ENCODE measurements at places on chromosomes 5 and 9.

DNA sequence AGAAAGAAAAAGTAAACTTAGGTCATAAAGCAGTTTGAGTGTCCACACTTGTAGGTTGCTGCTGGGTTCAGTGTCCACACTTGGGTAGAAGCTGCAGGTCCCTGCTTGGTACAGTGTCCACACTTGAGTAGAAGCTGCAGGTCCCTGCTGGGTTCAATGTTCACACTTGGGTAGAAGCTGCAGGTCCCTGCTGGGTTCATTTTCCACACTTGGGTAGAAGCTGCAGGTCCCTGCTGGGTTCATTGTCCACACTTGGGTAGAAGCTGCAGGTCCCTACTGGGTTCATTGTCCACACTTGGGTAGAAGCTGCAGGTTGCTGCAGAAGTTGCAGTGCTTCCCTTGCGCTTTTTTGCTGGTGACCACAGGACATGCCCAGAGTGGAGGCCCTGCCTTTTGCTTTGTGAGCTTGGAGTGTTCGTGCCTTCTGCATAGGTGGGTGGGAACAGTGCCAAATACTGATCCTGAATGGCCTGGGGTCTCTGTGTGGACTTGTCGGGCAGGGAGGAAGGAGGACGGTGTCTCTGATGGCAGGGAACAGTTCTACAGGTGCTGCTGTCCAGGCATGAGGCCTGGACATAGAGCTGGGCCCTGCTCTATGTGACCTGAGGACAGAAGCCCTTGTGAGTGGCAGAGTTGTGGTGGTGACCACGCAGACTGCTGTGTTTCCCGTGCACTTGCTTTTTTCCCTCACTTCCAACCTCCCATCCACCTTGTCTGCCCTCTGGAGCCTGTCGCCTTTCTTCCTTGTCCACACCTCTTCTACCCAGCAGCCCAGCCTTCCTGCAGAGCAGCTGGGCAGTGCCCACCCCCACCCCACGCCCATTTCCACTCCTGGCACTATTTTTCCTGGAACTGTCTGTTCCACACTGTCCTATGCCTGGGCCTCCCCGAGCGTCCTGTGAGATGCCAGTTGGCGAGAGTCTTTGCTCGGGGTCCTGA, 120.8 kb downstream of the EHMT1 start:
- DNase-seq, result no peak

- DNase-seq, result no peak
Observed at GRCh38 chr5:79499640-79500273, 14.2 kb downstream of the HOMER1 start.

DNA sequence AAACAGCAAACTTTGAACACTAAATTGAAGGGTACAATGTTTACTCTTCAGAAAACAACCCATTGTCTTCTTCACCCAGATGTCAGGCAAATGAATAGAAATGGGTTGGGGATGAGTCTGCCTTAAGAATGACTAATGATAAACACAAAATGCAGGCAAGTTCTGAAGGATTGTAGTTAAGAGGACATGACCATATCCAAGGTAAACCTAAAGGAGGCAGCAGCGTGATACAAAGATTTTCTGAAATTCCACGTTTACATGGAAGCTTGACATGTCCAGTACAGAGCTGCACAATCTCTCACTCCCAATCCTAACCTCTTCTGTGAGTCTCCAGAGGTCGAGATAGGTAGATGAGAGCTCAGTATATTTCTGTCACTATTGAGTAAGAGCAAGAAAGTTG, 1263.2 kb upstream of the CDH6 start:
- no peak for DNase-seq

DNA sequence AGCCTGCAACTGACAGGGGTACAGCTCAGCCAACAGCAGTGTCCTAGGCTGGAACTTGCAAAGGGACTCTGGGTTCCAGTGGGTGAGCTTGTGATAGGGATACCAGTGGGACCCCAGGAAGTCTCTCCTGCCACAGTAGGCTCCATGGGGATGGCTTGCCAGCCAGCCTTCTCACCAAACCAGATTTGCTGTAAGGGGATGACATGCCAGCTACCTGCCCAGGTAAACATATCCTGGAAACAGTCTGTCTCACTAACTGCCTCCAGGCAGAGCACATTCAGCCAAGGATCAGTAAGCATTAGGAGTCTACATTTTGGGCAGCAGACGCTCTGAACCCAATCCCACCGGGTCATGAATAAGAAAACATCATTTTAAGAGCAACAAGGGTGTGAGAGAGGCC, 49.9 kb downstream of the SIL1 start:
- no peak for DNase-seq

GRCh38 chr5:135391869-135392255, 7.2 kb downstream of the MACROH2A1 start:
- DNase-seq, result no peak

DNA sequence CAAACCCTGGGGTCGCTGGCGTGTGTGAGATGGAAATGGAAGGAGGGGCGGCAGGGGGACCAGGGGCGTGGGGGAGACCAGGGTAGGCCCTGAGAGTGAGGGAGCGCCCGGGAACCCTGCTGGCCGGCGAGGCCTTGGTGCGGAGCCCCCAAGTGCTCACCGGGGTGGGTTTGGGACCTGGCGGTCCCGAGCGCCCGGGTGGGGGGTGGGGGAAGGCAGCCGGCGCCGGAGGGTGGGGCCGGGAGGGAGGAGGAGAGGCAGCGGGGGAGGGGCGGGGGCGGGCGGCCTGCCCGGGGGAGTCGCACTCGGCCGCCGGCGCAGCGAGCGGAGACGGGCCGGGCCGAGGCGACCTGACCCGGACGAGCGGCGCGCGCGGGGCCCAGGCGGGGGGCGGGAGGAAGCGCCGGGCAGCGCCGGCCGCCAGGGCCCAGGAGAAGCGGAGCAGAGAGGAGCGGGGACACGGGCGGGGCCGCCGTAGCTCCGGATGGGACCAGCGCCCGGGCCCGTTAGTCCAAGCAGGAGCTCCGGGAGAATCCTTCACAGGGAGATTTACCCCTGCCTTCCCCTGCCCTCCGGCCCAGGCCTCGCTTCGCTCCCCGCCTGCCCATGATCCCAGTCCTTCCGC, at the start of gene NPR2:
TSS of gene NPR2 (plus strand) at position 295 of the 625 bp plus-strand sequence. CDS start 818 bp downstream, outside the sequence.
- no peak for DNase-seq

DNA sequence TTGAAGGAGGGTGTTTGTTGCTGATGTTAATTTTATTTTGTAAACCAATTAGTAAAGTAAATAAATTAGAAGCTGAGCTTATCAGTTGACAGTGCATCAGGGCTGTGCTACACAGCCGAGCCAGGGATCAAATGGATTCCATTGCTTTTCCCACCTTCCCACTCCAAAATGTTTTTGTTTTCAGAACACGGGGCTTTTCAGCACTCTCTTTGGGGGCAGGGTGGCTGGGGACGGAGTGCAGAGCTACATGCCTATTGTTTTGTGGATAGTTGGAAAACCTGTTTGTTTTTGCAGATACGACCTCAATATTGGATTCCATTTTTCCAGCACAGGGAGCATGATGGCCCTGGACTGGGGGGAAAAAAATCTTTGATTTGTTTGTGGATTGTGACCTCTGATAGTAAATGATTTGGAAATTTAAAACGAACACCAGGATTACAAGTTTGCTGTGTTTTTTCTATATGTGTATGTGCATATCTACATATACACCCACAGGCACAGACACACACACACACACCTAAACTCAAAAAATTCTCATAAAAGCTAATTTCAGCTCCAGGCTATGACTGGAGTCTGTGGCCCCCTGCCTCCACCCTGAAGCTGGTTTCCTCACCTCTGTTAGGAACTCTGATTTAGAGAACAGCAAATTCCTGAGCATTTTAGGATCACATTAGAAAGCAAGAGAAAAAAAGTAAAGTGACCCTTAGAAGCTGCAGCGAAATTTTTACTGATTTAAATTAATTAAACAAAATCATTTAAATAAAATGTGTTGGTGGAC, 371.7 kb upstream of the IRX2 start:
- DNase-seq, result no peak

All from NCI-H1930 (cell line).